ENCODE measurements at places on chromosomes 6 and 20. TPM values are rescaled to one million over a fixed set of nuclear protein-coding genes. Genes with fewer than 3 reads are reported as not detected.
A peak's percentile ranks its signal among the peaks of the same experiment; 100 is the strongest.

RCAN2 gene
- total RNA-seq: 15.7 TPM

XKR7 gene
- 2.1 TPM for total RNA-seq

PGC gene
- total RNA-seq: not detected

ME1 gene
- total RNA-seq: 7.5 TPM

MUC22 gene
- not detected for total RNA-seq

DNA sequence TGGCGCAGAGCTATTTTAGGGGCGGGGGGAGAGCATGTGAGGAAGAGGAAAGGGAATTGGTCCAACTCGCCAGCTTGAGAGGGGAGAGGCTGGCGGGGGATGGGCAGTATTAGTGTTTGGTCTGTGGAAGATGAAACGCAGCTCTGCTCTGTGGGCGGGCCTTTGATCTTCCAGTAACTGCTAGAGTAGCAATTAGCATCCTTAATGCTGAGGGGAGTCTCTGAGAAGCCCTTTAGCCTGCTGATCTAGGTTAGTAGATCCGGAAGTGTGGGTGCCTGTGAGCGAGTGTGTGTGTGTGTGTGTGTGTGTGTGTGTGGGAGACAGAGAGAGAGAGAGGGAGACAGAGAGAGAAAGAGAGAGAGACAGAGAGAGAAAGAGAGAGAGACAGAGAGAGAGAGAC, 117.2 kb upstream of the BACH2 start:
- H3K27me3 ChIP-seq: peaks cover 6% of the 10 kb centered on the region
- DNase-seq: peak; percentile 86
- peaks cover 5% of the 10 kb centered on the region for H3K4me1 ChIP-seq
- H3K27ac ChIP-seq: no peak overlapping the region

DNA sequence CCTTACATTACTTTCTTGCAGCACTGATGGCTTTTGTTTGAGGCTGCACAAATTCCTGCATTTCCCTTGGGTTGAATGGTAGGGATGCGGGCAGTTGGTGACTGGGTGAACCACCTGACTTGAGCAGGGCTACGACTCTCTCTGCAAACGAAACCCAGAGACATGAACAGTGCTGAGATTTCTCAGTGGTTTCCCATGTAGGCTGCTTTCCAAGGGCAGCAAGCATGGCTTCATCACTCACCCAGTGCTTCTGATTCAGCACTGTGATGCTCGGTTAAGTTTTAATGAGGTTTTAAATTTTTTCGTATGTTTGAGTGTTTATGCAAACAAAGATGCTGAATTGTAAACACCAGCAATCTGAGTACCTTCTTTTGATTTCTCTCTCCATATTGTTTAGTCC, 127.2 kb downstream of the MTHFD1L start:
- no peak overlapping the region for H3K4me3 ChIP-seq
- H3K27me3 ChIP-seq: no peaks in the 10 kb centered on the region
- H3K27ac ChIP-seq: no peak overlapping the region
- H3K4me1 ChIP-seq: no peaks in the 10 kb centered on the region
- DNase-seq: no peak

DNA sequence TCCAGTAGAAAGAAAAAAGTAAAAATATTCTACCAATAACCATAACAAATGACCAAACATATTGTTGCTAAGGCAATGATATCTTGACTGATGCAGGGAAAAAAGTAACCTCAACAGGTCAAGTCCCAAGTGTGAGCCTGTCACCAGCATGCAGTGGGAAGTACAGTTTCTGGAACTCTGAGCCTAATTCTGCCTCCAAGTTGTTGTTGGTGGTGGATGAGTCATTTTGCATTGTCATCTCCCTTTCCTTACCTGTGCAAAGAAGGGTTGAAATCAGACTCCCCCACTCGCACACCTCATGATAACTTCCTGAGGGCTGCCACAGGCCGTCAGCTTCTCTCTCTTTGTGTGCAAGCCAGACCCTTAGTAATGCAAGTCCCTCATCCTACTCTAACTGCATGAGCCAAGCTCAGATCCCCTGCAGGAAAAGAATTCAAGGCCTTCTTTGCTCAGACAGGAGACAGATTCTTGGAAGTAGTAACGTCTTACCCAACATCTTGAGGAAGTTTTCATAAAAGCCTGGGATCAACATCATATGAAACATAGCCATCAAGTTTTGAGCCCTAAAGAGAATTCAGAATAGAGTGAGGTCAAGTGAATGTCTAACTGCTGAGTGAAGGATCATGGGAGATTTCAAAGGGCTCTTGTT, 207.6 kb upstream of the FOXA2 start:
- no peaks in the 10 kb centered on the region for H3K27me3 ChIP-seq
- no peak overlapping the region for H3K27ac ChIP-seq
- DNase-seq: no peak
- H3K36me3 ChIP-seq: no peaks in the 10 kb centered on the region
- no peak overlapping the region for H3K4me3 ChIP-seq

DNA sequence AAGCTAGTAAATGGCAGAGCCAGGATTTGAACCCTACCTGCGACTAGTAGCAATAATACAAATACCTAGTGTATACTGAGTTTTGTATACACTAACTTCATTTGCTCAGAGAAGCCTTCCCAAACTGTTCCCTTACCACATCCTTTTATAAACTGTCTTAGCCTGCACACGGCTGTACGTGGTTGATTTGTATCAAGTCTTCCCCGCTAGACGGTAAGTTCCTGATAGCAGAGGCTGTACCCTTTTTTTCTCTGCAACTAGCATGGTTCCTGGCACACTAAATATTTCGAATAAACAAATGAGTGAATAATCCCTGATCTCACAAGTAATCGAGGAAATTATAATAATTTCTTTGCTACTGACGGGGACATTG, 636 bp downstream of the RTF2 start:
- no peak for DNase-seq
- H3K4me3 ChIP-seq: peak overlapping the region; percentile 94
- H3K27ac ChIP-seq: no peak overlapping the region
- H3K27me3 ChIP-seq: peaks cover 18% of the 10 kb centered on the region

DNA sequence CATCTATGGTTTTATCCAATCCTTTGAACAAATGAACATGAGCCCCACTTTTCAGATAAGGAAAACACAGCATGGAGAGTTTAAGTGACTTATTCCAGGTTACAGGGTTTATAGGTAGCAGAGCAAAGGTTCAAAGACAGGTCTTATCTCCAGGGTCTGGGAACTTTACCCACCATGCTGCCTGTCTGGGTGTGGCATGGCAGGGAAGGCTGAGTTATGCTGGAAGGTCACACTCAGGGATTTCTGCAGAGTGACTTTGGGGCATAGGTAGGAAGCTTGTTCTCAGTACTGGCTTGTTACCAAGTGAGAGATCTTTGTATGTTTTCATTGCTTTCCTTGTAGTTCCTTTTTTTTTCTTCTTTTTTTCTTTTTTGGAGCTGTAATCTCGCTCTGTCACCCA, 1.8 kb downstream of the ZNF831 start:
- no peak overlapping the region for H3K27ac ChIP-seq
- H3K4me3 ChIP-seq: no peak overlapping the region
- H3K36me3 ChIP-seq: no peaks in the 10 kb centered on the region
- no peaks in the 10 kb centered on the region for H3K27me3 ChIP-seq

GRCh38 chr20:33976959-33977358, 16.8 kb upstream of the RALY start:
- H3K27me3 ChIP-seq: no peaks in the 10 kb centered on the region
- no peak for DNase-seq
- no peak overlapping the region for H3K4me3 ChIP-seq
- H3K36me3 ChIP-seq: no peaks in the 10 kb centered on the region

- H3K27ac ChIP-seq: no peak overlapping the region
- no peak overlapping the region for H3K4me3 ChIP-seq
- no peaks in the 10 kb centered on the region for H3K27me3 ChIP-seq
- no peaks in the 10 kb centered on the region for H3K4me1 ChIP-seq
- peaks cover 11% of the 10 kb centered on the region for H3K36me3 ChIP-seq
- no peak for DNase-seq
Measured at GRCh38 chr20:19699180-19699971, 58.7 kb upstream of the RIN2 start.

DNA sequence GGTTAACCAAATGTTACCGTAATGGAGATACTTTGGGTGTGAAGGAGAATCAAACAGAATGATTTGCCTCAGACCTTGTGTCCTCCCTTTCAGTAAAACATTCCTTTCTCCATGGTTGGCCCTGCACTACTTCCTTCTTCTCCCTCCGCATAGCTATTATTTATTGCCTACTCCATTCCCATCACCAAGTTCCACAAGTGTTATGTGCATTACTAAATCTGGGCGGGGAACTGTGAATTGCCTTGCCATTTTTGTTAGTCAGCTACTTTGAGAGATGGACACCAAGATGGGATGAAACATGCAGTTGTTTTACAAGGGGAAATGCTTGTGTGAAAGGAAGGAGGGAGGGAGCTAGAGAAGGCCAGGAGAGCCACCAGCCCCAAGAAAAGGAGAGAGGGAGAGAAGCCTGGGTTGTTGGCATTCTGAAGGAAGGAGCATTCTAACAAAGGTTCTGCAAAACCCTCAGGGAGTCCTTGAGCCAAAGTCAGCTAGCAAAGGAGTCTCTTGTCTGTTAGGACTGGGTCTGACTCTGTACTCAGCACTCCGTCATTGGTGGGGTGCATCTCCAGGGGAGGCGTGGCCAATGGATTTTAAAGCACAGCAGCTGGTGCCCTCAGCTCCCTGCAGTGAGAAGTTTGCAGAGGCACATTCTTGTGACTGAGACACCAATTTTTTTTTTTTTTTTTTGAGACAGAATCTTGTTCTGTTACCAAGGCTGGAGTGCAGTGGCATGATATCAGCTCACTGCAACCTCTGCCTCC, 83.6 kb upstream of the CHD6 start:
- H3K4me3 ChIP-seq: no peak overlapping the region
- H3K4me1 ChIP-seq: no peaks in the 10 kb centered on the region
- peak; percentile 81 for DNase-seq
- no peaks in the 10 kb centered on the region for H3K36me3 ChIP-seq
- H3K27ac ChIP-seq: peak overlapping the region; percentile 41

All from endodermal cell (in vitro differentiated cells).